ENCODE measurements at places on chromosomes 6 and 20.

GRCh38 chr6:157019115-157019641, 242.0 kb downstream of the ARID1B start:
- no peak for DNase-seq

GRCh38 chr6:29769336-29769735, 46.1 kb downstream of the HLA-F start:
- DNase-seq, result no peak

DNA sequence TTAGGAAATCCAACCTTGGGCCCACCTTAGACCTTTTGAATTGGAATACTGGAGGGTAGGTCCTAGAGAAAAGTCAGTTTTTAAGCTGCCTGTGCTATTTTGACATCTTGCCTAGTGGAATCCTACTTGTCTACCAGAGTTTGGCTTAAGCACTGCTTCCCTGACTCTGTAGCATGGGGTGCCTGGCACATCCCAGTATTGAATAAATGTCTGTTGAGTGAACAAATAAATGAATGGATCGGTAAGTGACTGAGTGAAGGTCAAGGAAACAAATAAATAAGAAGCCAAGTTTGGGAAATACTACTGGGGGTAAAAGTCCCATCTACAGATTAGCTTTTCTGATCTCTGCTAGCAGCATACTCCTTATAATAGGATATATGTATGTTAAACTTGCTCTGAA, 140.5 kb downstream of the FNDC1 start:
- DNase-seq, result no peak

- no peak for DNase-seq
Measured at GRCh38 chr6:33845031-33845745, 41.4 kb upstream of the MLN start.

DNA sequence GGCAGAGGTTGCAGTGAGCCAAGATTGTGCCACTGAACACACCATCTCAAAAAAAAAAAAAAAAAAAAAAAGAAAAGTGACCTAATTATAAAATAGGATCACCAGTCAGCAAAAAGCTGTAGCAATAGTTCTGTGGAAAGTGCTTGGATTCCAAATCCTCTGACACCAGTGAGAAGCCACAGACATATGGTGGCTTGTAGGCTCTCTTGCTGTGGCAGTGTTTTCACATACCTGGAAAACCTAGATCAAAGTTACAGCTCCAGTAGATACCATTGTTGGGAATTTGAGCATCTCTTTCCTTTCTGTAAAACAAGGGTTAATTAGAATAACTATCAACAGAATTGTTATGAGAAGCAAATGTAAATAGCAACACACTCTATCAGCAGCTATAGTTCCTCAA, 4.1 kb downstream of the CCDC170 start:
- no peak for DNase-seq

- DNase-seq, result no peak
Measured at GRCh38 chr6:121695329-121695728, 259.9 kb downstream of the GJA1 start.

- no peak for DNase-seq
Measured at GRCh38 chr6:24194978-24195700, 69.1 kb downstream of the NRSN1 start.

GRCh38 chr20:8043687-8044282, 24.2 kb upstream of the TMX4 start:
- DNase-seq, result peak; percentile 34

DNA sequence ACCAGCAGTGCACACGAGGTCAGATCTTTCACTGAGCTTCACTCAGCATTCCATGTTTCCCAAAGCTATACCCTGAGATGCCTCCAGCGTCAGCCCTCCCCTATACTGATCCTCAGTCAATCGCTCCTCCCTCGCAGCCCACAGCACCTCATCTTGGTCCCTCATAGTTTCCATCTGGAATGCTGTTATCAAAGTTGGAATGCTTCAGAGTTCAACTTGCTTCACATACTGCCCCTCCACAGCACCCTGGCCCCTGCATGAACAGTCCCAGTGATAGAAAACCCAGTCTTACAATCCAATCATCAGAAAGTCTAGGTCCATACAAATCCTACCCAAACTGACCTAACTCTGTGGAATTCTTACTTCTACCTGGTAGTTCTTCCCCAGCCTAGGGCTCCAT, 20.0 kb downstream of the SPAG4 start:
- DNase-seq, result no peak

- DNase-seq, result no peak
Measured at GRCh38 chr20:45974896-45975565, 3.0 kb upstream of the ZNF335 start.

GRCh38 chr20:41228858-41229257, 88.7 kb downstream of the ZHX3 start:
- no peak for DNase-seq

- no peak for DNase-seq
Measured at GRCh38 chr6:31208506-31208905, 38.0 kb upstream of the POU5F1 start.

GRCh38 chr6:21914121-21914973, 320.8 kb downstream of the SOX4 start:
- DNase-seq, result peak; percentile 14

DNA sequence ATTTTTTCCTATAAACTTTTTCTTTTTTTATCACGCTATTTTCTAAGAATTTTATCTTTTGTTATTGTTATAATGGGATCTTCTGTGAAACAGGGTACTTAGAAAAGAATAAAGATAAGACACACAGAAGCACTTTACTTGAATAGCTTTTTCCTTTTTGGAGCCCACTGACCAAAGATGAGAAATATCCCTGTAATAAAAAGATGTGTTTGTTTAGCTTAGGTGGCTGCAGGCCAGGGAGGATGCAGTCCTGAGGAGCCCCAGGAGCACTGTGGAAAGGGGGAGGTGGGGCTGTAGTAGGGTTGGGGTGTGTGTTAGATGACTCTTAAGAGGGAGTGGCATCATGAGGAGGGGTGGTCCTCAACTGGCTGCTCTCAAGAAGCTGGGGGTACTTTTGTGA, 128.6 kb downstream of the ARID1B start:
- DNase-seq, result no peak

DNA sequence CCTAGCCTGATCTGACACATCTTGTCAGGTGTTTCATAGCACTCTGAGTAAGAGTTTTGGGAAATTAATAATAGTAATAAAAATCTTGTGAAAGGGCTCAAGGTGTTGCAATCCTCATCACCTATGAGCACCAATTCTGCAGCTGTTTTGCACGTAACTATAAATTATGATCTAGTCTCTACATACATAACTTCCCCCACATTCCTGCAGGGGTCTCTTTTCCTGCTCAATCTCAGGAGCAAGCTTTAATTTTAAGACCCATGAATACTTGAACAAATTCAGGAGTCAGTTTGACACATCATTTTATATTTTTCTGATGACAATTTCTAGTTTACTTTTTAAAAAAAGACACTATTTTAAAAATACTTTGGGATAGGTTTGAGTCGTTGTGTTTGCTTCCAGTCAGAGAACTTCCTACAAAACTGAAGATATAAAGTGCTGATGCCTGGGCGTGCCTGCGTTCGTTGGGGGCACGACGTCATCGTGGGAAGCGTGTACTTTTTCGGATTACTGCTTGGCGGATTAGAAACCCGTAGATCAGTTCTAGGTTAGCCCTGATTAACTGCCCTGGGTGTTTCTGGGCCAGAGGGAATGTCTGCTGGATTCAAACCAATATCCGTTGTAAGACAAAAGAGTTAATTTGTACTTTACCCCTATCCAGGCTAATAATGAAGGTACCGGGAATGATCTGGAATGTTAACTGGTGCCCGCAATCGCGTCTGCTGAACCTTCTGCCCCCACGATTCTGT, 1.0 kb upstream of the E2F3 start:
- peak; percentile 44 for DNase-seq

DNA sequence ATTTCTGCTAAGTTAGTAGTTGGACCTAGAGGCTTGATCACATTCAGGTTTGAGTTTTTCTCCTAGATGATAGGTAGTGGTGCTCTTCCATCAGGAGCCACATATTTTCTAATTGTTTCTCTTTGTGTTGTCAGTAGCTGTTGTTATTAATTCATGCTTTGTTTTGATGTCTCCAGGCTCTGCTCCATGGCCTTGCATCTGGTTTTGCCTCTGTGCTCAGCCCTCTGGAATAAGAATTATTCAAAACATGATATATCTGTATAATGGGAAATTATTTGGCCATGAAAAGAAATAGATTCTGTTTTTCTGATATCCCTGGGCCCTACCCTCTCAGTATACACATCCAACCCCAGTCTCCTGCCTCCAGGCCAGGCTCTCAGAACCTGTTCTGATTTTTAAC, 184.8 kb downstream of the CDC5L start:
- no peak for DNase-seq

DNA sequence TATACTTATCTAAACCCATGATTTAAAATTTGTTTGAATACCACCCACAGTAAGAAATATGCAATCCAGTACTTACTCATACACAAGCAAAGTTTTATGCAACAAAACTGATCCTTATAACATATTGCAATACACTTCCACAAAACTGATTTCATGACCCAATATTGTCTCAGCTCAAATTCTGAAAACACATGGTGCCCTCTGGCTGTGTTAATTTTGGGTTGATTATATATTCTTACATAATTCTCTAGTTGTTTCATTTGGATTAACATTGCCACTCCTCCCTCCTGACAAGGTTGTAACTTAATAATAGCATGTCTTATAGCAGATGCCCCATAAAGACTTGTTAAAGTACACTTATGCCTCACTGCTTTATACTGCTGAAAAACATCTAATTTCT, 73.0 kb upstream of the TULP1 start:
- no peak for DNase-seq

- DNase-seq, result no peak
Measured at GRCh38 chr6:41548098-41548840, 2.1 kb downstream of the FOXP4 start.

GRCh38 chr6:139325686-139326085, 33.9 kb upstream of the TXLNB start:
- no peak for DNase-seq

DNA sequence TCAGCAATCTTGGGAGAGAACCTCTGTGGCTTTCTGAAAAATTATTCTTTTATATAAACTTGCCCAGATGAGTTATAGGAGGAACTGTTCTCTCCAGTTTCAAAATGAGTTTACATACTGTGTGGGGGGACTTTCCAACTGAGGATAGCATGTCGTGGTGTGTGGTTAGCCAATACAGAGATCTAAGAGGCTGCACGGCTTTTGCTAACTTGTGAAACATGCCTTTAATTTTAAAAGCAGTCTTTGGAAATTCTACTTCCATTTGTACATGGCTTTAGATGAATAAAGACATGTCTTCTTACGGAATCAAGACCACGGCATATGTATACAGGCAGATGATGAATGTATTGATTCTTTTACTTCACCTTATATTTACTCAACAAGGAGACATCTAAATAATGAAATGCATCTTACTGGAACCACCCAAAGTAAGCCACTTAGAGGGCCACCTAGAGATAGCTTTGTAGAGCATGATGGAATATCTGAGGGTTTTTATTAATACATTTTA, 39.8 kb downstream of the HIVEP1 start:
- no peak for DNase-seq

GRCh38 chr6:63690221-63690620, 54.6 kb downstream of the PHF3 start:
- DNase-seq, result no peak

DNA sequence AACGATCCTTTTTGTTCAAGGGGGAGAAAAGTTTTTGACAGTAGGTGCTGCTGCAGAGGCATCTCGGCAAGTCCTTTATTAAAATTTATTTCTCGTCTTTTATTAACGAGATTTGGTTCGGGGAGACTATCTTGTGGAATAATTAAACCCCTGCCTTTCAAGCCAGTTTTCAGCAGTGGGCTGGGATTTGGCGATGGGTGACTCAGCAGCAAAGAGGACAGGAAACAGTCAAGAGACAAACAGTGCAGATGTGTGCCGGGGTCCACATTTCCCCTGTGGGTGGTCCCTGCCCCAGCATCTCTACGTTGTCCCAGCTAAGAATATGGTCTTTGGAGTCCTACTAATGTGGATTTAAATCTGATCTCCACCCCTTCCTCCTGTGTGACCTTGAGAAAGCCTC, 282.8 kb downstream of the CDH26 start:
- no peak for DNase-seq

DNA sequence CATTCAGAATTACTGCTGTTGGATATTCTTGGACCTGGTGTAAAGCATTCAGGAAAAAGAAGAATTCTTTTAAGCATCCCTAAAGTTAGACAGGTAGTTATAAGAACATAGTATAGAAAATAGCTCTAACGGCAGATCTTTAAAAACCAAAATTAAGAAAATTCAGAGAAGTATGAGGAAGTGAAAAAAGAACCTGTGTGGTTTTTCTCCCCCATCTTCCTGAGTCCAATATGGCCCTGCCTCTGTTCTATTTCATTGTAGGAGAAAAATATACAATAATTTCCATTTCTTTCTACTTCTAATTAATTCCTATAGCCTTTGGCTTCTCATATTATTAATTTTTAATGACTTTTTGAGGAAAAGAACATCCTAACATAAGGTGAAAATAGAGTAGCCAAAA, 47.1 kb downstream of the FHL5 start:
- DNase-seq, result no peak

DNA sequence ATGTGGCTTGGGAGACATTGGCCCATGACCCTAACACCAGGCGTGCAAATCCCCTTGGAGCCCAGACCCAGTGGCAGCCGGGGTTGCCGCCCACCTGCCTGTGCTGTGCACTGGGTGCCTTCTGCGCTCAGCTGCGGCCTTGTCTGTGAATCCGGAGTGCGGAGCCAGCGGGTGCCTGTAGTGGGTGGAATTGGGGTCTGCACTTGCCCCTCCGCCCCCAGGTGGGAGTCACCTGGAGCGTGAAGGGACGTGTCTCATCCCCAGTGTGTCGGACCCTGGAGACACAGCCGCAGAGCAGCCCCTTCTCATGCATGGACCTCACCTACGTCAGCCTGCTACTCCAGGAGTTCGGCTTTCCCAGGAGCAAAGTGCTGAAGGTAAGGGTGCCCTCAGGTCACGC, 22.9 kb upstream of the PYGB start:
- no peak for DNase-seq

DNA sequence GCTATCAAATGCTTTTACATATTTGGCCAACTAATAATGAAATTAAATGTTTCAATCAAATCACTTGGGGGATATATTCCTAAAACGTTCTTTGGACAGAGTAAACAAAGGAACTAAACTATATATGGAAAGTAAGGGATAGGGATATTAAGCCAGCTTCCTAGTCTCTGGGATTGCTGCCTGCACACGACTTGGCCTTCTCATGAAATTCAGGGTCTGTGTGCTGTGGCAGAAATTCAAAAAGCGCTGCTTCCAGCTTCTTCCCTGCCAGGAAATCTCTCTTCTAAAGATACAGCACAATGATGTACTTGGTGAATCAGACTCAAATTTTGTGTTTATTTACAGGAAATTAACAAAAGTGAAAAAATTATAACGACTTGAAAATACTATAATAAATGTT, 206.3 kb upstream of the RAB32 start:
- no peak for DNase-seq

DNA sequence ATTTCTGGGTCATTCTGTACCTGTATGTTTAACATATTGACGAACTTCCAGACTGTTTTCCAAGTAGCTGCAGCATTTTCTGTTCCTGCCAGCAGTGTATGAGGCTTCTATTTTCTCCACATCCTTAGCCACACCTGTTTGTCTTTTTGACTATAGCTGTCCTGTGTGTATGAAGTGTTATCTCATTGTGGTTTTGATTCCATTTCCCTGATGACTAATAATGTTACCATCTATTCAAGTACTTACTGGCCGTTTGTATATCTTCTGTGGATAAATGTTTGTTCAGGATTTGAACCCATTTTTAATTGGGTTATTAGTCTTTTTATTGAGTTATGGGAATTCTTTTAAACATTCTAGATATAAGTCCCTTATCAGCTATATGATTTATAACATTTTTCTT, 95.2 kb downstream of the JAG1 start:
- peak; percentile 94 for DNase-seq

- no peak for DNase-seq
Measured at GRCh38 chr6:145483191-145483996, 251.9 kb downstream of the EPM2A start.

GRCh38 chr6:129110690-129111343, 227.9 kb downstream of the LAMA2 start:
- no peak for DNase-seq
